ENCODE measurements at places on chromosomes 2 and 18.

DNA sequence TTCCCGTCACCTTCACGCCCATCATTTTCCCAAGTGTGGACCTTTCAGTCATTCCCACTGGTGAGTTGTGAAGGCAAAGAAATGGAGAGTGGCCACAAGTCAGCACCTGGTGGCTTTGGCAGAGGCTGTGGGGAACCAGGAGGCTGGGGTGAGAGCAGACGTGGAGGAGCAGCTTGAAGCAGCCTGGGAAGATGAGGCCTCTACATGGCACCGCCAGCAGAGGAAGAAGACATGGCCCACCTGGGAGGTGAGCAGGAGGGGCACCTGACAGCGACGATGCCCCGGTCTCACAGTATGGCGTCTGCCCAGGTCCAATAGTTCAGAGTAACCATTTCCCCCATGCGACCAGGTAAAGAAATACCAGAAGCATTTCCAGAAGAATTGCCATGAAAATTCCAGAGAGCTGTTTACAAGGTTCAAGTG is 69.0 kb downstream of the TPO start:
- DNase-seq, result no peak

- no peak for DNase-seq
Observed at GRCh38 chr2:220001751-220002150, 374.3 kb downstream of the SLC4A3 start.

- DNase-seq, result no peak
Observed at GRCh38 chr2:58896638-58897037, 655.5 kb upstream of the FANCL start.

GRCh38 chr2:111173856-111174255 is 53.1 kb downstream of the BCL2L11 start:
- DNase-seq, result no peak

- no peak for DNase-seq
Observed at GRCh38 chr2:212733273-212733672, 194.7 kb upstream of the ERBB4 start.

- DNase-seq, result no peak
Observed at GRCh38 chr2:107737756-107738155, 88.9 kb upstream of the RGPD4 start.

GRCh38 chr18:70276416-70277191 is 12.2 kb upstream of the SOCS6 start:
- DNase-seq, result no peak

GRCh38 chr2:98935777-98936352 is at the start of gene CRACDL:
Gene CRACDL (minus strand): TSS chr2:98936225. CDS start chr2:98846800, 89,425 bp downstream.
- DNase-seq, result peak; percentile 17

DNA sequence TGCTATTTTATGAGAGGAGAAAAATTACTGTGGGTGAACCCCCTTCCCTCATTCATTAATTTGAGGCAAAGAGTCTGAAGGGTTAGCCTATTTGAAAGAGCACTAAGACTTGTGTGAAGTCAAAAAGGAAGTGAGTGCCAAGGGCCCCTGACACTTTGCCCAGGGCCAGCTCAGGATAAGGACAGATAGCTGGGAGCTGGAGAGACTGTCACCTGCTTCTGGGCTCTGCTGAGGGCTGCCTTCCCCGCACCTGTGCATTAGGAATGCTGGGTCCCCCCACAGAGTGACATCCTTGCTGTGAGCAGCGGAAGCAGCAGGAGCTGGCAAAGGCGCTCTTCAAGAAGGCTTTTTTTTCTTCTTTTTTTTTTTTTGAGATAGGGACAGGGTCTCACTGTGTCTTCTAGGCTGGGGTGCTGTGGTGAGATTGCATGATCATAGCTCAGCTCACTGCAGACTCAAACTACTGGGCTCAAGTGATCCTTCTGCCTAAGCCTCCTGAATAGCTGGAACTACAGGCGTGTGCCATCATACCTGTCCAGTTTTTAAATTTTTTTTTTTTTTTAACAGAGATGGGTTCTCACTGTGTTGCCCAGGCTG is 148.3 kb downstream of the AQP4 start:
- no peak for DNase-seq

DNA sequence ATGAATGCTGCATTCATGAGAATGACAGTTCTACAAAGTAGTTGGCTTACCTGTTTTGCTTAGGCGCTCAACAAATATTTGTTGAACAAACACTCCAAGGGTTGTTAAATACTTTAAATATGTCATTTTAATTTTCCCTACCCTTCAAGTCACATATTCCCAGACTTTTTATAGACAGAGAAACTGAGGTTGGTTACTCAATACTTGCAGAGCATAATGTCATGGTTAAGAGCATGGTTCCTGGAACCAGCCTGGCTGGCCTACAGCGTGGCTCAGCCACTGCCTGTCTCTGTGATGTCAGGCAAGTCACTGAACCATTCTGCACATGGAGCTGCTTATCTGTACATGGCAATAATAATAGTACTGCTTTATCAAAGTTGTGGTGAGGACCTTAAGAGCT is 120.0 kb upstream of the STK17B start:
- no peak for DNase-seq

GRCh38 chr2:167965907-167966761 is 281.3 kb downstream of the STK39 start:
- DNase-seq, result no peak

GRCh38 chr2:145012214-145012670 is 492.3 kb upstream of the ZEB2 start:
- DNase-seq, result no peak

- no peak for DNase-seq
Observed at GRCh38 chr2:241048949-241049343, 50.5 kb downstream of the SNED1 start.

GRCh38 chr18:45806226-45806625 is 19.2 kb upstream of the SIGLEC15 start:
- no peak for DNase-seq

- no peak for DNase-seq
Observed at GRCh38 chr2:240948905-240949790, 43.0 kb downstream of the CROCC2 start.

GRCh38 chr18:65934874-65935273 is 184.1 kb downstream of the CDH7 start:
- no peak for DNase-seq

DNA sequence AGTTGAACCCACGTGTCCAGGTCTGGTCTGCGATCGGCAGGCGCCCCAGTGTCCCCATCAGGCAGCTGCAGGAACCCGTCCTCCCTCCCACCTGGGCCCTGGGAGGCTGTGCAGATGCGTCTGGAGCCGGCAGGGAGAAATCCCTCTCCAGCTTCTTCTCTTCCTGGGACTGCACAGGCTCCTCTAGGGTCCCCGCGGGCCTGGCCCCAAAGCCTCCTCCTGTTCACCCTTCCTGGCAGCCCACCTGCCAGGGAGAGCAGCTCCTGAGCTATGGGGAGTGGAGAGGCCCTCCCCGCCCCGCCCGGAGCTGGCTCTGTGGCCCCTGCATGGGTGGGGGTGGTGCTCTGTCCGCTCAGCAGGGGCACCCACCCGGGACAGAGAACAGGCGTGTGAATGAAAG is 179.2 kb upstream of the ALKAL2 start:
- DNase-seq, result no peak

DNA sequence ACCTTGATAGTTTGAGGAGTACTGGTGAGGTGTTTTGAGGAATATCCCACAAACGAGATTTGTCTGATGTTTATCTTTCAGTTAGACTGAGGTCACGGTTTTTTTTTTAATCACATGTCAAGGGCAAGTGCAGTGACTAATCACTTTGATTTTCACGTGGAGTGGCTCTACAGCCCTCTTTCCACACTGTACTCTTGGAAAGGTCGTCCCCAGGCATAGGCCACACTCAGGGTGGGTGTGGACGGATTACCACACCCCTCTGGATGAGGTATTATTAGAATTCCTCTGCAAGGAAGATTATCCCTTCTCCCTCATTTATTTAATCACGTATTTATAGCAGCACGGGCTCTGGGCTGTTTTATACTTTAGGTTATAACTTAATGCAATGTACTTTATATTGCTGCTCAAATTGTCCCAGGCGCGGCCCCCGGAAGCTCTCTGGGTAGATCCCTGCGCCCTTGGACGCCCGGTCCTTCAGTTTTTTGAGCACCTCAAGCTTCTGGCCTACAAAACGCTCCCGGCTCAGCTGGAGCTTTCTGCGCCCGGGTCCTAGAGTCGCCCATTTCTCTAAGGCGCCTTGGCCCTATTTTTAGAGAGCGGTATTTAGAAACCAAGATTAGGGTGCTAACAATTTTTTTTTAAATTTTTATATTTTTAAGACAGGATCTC is 515 bp upstream of the PLEKHB2 start:
- peak; percentile 47 for DNase-seq

DNA sequence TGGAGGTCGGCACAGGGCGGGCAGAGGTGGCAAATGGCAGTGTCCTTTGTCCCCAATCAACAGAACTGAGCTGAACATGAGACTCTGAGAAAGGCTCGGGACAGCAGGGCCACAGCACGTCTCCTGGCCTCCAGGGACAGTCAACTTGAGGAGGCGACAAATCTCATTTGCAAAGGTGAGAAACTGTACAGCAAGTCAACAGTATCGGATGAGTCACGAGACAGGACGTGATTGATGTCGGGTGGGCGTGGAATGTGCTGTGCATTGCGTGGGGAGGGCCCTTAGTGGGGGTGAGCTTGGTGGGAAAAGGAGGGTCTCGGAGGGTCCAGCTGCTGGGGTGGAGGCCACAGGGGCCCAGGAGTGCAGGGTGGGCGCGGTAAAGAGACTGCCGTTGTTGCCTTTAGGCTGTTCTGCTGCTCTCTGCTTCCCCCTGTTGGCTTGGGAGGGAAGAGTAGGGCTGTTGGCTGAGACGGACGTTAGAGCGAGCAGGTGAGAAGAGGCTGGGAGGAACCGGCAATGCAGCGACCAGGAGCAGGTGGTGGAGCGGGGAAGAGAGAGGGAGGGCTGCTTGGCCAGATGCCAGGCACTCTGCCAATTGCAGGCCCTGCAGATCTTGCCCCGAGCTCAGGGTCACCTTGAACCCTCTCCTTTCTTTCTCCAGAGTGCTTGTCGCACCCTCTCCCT is 164.3 kb downstream of the BCL2 start:
- peak; percentile 84 for DNase-seq

DNA sequence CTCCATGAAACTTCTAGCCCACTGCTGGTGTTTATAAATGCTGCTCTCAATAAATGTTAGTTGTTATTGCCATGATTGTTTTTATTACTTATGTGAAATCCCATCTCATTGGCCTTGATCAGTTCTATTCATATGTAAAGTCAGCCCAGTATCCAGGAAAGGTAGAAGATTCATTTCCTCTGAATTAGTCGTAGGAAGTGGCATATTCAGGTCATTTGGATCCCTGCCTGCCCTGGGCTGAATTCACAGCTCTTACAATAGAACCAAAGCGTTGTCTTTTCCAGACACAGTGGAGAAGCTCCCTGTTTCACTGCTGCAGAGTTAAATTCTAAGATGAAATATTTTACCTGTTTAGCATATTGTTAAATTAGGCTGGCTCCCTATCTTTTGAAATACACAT is 70.3 kb downstream of the MAIP1 start:
- DNase-seq, result no peak

DNA sequence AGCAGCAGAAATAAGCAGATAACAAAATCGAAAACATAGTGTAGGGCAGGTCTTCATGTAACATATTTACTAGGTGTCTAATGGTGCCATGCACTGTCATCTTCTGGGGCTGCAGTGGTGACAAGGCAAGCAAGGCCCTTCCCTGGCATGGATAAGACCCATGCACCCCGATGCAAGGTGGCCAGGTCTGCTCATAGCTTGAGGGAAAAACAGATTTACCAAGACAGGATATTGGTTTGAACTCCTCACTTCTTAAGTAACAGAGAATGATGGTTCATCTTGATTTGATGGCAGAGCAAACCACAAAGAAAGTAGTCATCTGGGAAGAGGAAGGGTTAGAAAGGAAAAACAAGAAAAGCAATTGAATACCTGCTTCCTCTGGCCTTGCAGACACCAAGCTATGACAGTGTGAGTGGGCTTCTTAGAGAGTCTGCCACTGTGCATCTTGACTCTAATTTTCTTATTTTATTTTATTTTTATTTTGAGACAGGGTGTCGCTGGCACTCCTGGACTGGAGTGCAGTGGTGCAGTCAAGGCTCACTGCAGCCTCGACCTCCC is 35.8 kb upstream of the EML6 start:
- DNase-seq, result no peak

GRCh38 chr18:10346749-10347415 is 107.6 kb upstream of the APCDD1 start:
- no peak for DNase-seq

DNA sequence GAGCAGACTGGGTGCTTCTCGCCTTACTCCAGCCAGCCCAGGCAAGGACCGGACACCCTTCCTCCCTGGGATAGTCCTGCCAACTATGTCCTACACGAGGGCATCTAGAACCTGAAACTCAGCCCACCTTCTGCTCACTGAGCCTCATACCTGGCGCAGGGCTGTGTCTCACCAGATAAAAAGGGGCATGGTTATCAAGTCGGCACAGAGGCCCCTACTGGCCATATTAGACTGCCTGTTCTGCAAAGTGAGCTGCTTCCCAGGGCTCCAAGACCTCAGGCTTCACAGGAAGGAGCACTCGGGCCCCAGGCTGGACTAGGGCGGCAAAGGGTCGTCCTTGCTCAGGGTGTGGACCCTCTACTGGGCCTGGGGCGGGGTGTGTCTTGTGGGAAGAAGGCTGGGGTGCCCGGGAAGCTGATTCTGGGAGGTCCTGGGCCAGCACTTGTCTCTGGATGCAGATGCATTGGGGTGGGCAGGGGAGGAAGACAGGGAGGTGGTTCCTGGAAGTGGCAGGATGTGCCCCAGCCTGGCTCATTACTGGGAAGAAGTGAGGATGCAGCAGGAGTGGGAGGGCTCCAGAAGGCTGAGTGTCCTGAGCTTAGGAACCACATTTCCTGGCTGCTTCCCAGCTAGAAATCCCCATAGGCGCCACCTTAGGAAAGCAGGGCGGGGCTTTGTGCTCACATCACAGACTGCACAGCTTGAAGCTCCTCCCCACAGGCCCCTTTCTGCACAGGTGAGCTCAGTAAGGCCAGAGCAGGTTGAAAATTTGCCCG is 19.6 kb downstream of the EHD3 start:
- no peak for DNase-seq

DNA sequence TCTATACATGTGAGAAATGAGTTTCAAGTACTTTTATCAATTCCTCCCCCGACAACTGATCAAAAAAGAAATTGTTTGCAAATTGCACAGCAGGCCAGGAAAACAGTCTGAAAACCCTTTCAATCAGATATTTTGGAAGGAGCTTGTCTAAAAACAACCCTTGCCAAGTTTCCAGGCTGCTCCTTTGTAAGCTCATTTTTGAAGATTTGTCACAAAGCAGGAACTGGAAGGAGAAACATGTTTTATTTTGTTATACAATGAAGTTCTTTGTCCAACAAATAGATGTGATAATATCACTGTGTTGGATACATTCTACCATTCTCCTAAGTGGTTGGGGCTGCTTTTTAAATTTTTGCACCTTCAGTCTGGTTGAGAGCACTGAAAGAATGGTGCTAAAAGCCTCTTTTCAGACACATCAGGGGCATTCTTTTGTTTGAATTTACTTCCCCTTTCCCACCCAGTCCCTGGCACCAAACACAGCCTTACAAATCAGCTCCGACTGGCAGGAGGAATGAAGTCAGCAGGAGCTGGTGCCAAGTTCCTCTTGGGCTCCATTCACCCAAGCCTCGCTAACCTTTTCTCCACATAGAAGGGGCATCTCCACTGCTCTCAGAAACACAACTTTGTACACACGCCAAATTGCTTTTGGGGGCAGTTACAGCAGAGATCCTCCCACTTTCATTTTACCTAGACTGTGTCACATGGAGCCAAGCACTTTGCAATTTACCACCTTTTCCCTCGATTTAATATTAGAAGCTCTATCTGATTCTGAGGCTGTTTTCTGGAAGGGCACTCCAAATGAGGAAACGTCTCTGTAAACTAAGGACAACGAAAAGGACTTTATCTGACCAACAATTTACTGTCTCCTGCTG is 88.0 kb downstream of the C1D start:
- no peak for DNase-seq

GRCh38 chr2:8653485-8653884 is 28.4 kb upstream of the ID2 start:
- no peak for DNase-seq
